Stimulated activated CD8-positive, alpha-beta memory T cell treated with anti-CD3 and anti-CD28 coated beads, Interleukin-4, amount 100 ng/mL, for 48 hours (primary cell): ENCODE measurements at places on chromosomes 16 and 17.

DNA sequence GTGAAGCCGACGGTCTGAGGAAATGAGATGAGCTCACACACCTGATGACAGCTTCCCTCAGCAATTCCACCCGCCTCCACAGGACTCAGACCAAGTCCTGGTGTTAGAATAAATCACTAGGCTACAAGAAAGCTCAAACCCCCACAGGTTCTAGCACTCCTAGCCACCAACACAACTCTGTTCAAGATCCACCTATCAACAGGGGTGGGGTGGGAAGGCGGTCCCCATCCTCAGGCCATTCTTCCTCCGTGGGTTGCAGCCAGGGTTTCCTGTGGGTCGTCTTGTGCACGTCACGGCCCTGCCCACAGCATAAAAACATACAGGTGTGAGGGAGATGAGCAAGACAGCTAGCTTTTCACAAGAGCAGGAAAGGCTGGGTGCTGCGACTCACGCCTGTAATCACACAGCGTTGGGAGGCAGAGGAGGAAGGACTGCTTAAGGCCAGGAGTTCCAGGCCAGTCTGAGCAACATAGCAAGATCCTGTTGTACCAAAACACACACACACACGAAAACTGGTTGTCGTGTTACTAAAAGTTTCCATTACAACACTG lies 81.1 kb downstream of the ANKRD11 start:
- DNase-seq: peak; percentile 71

DNA sequence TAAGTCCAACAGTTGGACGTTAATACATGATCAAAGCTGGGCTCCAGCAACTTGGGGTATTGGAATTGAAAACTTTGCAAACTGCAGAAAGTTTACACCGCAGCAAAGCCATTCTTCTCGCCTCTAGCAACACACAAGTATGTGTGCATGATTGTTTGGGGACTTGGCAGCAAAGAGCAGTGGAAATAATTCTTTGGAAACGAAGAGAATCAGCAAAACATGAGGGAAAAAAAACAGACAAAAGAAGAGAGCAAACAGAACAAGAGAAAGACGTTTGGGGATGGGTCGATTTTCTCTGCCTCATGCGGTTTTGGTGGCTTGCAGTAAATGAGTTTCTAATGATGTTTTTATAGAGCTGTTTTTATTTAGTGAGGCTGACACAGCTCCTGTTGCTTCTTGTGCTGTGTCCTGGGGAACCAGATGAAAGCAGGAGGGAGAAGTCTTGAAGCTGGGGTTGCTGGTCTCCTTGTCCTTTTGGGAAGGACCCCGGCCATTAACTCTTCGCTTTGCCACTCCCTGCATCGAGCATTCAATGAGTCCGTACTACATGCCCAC lies 502.9 kb downstream of the GRIN2A start:
- no peak for DNase-seq

DNA sequence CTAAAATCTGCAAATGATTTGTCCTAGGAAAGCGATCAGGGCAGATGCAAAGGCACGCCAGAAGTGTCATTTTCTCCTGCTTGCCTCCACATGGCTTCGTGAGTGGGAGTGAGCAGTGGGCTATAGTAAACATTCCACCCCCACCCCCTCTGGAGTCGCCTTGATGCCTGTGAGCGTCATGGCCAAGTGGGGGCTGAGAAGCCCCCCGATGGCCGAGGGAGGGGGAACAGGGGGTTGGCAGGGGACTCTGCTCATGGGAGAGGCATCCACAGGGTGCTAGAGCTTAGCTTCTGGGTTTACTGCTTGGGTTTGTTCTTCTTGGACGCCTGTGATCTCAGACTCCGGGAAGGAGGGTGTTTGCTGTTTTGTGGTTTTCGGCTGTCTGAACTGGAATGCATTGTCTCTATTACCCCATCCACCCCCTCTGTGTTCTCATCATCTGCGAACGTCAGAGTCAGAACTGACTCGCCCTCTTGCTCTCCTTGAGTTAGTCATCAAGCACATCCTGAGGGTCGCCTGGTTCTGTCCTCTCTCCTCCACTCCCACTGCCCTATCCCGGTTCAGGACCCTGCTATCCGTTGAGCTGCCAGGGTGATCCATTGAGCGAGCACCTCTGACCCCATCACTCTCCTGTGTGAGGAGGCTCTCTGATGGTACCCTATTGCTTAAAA lies 15.4 kb downstream of the TNS4 start:
- peak; percentile 40 for DNase-seq

- DNase-seq: no peak
Observed at GRCh38 chr17:10041287-10041612, 136.2 kb upstream of the RCVRN start.

GRCh38 chr17:50177983-50178834 lies 12.4 kb downstream of the SGCA start:
- DNase-seq: peak; percentile 64

GRCh38 chr16:72932050-72932449 lies 115.9 kb downstream of the ZFHX3 start:
- no peak for DNase-seq

DNA sequence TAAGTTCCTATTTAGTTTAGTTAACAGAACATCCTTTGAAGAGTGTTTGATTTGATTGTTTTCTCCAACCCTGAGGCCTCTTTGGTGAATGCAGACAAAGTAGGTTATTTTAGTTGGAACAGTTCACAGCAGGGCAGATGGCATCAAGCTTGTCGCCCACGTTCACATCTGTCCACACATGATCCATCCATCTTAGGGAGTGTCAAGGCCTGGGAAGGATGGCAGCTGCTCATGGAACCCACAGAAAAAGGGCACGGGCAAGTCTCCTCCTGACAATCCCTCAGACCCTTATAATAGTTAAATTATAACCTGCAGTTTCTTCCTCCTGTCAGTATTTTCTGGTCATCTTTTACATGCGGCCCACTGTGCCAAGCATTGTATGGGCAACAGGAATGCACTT lies 60.2 kb downstream of the KNOP1 start:
- DNase-seq: no peak

- DNase-seq: no peak
Observed at GRCh38 chr16:59696495-59696894, 962.4 kb upstream of the GOT2 start.

GRCh38 chr17:10754109-10754508 lies 24.3 kb upstream of the TMEM220 start:
- peak; percentile 56 for DNase-seq

DNA sequence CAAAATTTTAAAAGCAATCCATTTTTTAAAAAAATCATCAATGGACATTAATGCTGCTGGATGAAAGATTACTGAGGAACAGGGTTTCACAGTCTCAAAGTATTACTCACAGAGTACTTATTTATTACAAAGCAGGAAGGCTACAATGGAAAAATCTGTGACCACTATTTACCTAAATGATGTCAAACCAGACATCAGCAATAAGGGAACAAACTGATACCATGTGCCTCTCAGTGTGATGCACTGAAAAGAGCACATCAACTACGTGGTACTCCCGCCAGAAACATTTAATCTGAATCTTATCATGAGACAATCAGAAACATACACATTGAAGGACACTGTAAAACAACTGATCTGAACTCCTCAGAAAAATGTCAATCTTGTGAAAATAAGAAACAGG lies 124.2 kb downstream of the PARN start:
- DNase-seq: no peak

GRCh38 chr17:57045868-57046704 lies 39.0 kb upstream of the AKAP1 start:
- DNase-seq: peak; percentile 44

DNA sequence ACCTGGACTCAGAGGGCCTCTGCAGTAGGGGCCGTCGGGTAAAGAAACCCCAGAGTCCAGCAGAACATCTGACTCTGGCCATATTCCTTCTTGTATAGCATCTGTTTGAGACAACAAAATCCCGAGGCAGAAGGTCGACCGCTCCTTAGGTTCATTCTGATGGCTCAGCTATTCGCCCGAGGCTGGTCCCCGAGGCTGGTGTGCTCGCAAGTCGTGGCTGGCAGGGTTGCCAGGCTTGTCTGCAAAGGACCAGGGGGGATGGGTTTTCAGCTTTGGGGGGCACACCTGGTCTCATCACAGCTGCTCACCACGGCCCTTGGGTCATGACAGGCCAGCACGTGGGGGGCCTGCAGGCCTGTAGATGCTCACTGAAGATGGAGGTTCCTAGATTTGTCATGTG lies 119.1 kb downstream of the BANP start:
- DNase-seq: no peak

- DNase-seq: no peak
Observed at GRCh38 chr16:57004387-57005250, 15.3 kb downstream of the NLRC5 start.

GRCh38 chr16:85048921-85049562 lies 21.4 kb downstream of the KIAA0513 start:
- DNase-seq: no peak

DNA sequence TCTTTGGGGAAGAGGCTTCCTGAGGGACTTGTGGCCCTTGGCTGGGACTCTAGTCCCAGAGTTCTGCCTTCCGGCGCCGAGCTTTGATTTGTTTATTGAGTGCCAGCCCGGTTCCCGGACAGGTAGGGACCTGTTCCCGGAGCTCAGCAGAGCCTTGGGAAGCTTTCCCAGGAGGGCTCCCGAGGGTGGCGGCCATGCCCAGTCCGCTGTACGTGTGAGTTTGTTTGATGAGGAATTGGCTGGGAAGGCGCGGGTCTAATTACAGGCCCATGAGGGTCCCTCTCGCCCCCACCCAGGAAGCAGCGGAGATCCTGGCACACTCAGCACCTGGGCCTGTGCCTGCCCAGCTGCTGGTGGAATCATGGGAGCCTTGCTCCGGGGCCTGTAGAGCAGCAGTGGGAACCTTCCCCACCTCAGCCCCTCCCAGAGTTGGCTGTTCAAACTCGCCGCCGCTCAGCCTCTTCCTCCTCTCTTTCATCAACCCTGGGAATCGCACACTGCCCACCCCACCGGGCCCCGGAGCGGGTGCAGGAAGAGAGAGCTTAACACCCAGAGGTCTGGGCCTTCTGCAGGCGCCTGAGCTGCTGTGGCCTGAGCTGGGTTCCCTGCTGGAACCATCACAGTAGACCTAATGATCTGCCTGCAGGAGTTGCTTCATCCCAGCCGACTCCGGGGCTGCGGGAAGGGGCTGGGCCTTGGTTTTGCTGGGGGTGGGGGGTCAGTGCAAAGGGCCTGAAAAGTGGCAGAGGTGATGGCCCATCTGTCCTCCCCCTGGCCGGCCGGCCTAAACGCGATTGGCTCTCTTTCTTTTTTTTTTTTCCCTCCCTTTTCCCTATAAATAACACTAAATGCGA lies 313.7 kb downstream of the SEC14L1 start:
- DNase-seq: peak; percentile 38

DNA sequence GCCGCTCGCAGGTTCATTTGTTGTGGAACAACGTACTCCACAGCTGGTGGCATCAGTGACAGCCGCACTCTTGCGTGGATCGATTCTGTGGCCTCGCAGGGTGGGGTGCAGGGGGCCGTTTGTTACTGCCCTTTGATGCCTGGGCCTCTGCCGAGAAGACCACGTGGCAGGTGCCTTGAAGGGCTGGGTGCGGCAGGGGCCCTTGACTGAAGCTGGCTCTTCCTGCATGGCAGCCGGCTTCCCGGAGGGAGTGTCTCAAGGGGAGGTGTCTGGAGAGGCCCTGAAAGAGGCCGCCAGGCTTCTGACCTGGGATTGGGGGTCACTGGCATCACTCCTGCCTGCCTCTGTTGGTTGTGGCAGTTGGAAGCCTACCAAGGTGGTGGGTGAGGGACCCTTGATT lies 43.8 kb downstream of the TBCD start:
- DNase-seq: no peak

GRCh38 chr17:64783031-64783461 lies 120.9 kb upstream of the SMURF2 start:
- DNase-seq: no peak

GRCh38 chr16:5549802-5550201 lies 452.2 kb upstream of the EEF2KMT start:
- no peak for DNase-seq

- DNase-seq: peak; percentile 58
Observed at GRCh38 chr17:38674014-38674748, 576 bp downstream of the EPOP start.

DNA sequence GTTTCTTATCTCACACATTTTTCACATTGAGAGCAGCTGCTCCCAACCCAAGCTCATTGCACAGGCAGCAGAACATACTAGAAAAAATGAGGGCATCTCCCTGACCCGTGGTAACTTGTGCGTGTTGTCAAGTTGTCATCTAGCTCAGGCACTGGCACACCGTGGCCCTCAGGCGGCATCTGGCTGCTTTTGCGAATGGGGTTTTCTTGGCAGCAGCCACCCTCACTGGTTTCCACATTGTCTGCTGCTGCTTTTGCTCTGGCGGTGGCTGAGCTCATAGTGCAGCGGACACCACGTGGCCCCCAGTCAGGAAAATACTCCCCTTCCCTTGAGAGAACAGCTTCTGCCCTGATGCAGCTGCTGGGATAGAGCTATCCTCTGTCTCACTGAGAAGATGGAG lies 9.4 kb upstream of the TEDC2 start:
- no peak for DNase-seq

- no peak for DNase-seq
Observed at GRCh38 chr16:83952587-83952939, 477 bp upstream of the OSGIN1 start.

DNA sequence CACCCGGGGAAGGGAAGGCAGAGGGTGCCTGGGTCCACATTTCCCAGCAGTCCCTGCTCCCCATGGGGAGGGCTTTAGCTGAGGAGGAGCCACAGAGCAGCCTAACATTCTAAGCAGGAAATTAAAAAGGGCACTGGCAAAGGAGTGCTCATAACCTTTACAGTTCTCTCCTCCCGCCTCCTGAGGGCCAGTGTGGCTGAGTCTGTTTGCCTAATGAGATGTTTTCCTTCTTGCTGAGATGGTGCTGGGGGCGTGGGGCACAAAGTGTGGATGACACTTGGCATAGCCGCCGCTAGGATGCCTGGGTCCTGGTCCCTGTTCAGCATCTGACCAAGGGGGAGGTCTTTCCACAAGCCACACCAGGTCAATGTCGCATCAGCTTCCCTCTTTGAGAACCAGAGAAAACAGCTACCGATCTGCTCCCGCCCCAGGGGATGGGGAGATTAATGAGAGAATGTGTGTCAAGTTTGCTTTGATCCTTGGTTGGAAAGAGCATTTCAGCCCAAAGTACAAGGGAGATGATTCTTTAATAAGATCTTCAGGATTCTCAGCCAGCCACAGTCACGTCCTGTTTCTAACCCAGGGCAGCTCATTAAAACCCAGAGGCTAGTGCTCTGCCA lies 5.8 kb downstream of the KIF18B start:
- no peak for DNase-seq

GRCh38 chr17:38791162-38791561 lies 8.2 kb downstream of the PIP4K2B start:
- DNase-seq: no peak
